ENCODE measurements at places on chromosomes 1 and 21.

- no peak for DNase-seq
Measured at GRCh38 chr1:41356752-41357151, 4.5 kb upstream of the FOXO6 start.

GRCh38 chr1:153403421-153404085, 12.7 kb upstream of the S100A8 start:
- DNase-seq: no peak

- DNase-seq: no peak
Measured at GRCh38 chr1:174000371-174000770, 21.8 kb downstream of the RC3H1 start.

- no peak for DNase-seq
Measured at GRCh38 chr1:182589931-182590330, 875 bp upstream of the RNASEL start.

DNA sequence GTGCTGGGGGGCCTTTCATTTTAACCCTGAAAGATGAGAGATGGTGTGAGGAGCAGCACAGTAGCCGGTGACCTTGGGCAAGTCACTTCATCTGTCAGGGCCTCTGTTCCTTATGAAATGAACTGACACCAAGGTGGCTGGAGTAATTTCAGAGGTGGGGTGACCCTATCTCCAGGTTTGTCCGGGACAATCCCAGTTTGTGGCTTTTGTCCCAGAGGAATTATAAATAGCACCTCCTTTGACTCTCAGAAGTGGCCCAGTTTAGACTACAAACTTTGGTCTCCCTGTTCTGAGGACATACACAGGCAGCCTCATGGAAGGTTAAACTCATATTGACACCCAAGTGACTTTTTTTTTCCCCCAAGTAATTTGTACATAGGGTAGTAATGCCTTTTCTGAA, 14.6 kb downstream of the ACTN2 start:
- no peak for DNase-seq

DNA sequence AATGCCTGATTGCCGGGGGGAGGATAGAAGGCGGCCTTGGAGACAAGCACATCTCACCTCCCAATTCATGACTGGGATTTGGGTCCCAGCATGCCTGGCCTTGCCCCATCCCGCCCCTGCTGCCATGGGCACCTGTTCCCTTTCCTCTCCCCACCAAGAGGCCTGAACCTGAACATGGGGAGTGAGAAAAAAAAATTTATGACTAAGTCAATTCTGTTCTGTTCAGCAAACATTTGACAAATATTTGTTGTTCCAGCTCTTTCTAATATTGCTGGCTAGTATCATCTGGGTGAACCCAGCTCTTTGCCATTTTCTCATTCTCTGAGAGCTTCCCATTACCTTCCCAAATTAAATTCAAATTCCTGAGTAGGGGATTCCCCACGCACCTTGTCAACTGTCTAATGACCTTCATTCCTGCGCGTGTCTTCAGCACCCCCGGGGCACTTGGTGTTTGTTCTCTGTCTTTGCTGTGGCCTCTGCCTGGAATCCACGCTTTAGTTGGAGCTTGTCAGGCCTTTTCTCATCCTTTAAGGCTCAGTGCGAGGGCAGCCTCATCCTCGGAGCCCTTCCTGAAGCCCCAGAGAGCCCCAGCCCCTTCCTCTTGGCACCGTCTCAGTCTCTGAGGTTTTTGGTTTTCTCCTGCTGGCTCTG, 42.8 kb downstream of the ARHGEF10L start:
- no peak for DNase-seq

- DNase-seq: no peak
Measured at GRCh38 chr1:222462601-222463000, 85.3 kb downstream of the HHIPL2 start.

Data from activated CD4-positive, alpha-beta T cell treated with anti-CD3 and anti-CD28 coated beads, Interleukin-2, amount 50 U/mL, for 1 hour (primary cell).